ENCODE measurements at places on chromosomes 3 and 15.

- no peak for DNase-seq
Measured at GRCh38 chr15:67148196-67148701, 82.8 kb downstream of the SMAD3 start.

DNA sequence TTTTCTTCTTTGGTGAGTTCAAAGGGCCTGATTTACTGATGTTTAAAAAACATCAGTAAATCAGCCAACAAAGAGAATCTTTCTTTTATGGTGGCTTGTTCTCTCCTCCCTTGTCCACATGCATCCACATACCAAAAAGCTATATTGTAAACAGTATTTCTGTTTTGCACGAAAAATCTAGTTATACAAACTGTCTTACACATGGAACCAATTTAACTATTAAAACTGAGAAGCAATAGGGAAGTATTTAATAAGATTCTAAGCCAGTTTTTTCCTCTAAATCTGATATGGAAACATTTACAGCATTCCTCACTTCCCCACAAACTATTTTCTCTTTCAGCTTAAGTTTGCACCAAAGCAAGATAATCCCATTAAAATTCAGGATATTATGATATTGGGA, 110.8 kb upstream of the ICE2 start:
- DNase-seq: no peak

DNA sequence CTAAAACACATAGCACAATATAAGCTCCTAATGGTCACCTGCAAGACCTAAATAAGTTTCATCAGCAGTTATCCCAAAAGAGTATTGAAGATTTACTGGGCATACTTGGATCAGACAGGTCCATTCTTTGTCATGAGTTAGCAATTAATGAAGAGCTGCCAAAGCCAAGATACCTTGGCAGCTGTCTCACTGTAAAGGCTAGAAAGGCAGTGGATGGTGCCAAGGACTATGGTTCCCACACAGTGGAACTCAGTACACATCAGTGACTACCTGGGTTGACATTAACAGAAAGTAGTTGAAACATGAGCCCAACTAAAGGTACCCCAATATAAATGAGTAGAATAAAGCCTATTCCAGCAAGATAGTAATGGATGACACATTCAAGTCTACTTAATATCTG, 41.1 kb upstream of the TMCO5A start:
- DNase-seq: no peak

- DNase-seq: no peak
Measured at GRCh38 chr15:97992823-97993222, 32.3 kb downstream of the ARRDC4 start.

DNA sequence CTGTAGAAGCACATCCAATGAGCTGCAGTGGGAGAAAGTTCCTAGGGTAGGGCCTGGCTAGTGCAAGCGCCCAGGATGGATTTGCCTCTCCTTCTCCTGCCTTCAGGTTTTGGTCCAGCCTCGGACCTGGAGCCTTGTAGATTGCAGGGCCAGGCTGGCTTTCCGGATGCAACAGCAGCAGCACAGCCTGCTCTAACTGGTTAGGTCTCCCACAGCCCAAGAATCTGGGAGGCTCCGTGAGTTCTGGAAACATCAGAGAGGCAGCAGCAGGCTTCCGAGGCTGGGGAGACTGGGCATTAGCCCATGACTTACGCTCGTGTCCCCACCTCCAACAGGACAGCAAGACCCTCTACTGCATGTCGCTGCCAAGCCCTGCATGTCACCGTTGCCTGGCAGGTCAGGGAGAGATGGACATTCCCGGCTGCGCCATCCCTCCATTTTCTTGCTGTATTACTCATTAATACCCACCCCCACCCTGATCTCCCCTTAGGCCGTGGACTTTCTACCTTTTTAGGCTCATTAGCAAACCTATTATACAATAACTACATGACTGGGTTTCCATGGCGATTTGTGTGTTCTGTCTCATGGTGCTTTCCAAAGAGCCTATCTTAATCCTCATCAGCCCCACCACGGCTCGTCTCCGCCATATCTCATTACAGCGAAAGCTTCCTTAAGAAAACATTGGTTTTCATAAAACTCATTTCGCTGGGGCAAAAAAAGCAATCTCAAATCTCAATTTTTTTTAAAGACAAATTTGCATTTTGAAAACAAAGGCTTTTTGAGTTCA, 40.9 kb upstream of the RGMA start:
- no peak for DNase-seq

DNA sequence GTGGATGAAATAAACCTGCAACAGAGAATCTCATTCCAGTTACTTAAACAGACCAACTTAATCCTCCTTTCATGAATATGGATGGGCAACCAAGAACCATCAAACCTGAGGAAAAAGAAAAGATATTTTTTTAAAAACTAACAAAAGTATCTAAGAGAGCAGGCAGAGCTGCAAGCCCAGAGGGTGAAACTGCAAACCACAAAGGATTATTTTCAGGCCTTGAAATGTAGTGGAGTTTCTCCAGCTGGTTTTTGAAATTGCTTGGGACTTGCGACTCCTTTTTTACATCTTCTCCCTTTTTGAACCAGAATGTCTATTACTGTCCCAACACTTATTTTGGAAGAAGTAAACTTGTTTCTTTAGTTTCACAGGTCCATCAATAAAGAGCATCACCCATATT, 87.4 kb downstream of the STAG1 start:
- DNase-seq: no peak

DNA sequence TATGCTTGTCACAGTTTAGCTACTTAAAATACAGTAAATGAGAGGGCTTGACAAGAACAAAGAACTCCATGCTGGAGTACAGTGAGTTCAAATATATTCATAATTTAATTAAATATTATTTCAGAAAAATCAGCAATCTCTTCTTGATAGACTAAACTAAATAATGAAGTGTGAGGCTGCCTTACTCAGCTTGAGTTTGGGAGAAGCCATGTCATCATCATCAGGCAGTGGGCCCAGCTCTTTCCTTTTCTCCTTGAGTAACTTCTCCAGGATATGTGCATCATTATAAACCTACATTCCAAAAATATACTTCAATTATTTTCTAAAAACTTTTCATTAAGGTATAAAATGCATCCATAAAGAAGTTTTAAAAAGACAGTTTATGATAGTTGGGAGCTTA, 70.5 kb downstream of the PBRM1 start:
- DNase-seq: no peak

DNA sequence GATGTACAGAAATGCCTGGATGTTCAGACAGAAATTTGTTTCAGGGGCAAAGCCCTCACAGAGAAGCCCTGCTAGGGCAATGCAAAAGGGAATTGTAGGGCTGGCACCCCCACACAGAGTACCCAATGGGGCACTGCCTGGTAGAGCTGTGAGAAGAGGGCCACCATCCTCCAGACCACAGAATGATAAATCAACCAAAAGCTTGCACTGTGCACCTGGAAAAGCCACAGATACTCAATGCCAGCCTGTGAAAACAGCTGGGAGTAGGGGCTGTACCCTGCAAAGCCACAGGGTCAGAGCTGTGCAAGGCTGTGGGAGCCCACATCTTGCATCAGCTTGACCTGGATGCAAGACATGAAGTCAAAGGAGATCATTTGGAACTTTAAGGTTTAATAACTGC, 477.9 kb upstream of the NECTIN3 start:
- no peak for DNase-seq

DNA sequence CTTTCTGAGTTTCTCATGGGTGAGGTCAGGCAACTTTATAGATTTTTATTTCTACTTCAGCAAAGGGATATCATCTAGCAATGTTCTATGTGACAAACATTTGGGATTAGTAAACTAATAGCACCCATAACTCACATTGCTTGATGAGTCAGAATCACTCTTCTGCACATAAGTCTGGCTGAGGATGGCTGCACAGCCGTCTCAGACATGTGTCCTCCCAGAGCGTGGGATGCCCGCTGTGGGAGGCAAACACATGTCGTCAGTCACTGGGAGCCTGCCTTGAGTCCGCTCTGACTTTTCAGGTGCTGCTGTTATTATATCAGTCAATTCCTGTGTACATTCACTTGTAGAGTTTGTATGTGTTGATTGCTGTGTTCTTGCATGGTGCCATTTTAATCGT, 230.7 kb upstream of the TRIM42 start:
- DNase-seq: no peak

- DNase-seq: peak; percentile 80
Measured at GRCh38 chr3:175432376-175433025, 573.4 kb downstream of the NAALADL2 start.

GRCh38 chr3:100833483-100833882, 124.2 kb downstream of the TFG start:
- DNase-seq: peak; percentile 75

- DNase-seq: no peak
Measured at GRCh38 chr3:172592898-172593669, 69.9 kb upstream of the TNFSF10 start.

- DNase-seq: no peak
Measured at GRCh38 chr3:145857956-145858355, 303.0 kb downstream of the PLOD2 start.

- DNase-seq: no peak
Measured at GRCh38 chr15:57500256-57500655, 91.4 kb upstream of the MYZAP start.

DNA sequence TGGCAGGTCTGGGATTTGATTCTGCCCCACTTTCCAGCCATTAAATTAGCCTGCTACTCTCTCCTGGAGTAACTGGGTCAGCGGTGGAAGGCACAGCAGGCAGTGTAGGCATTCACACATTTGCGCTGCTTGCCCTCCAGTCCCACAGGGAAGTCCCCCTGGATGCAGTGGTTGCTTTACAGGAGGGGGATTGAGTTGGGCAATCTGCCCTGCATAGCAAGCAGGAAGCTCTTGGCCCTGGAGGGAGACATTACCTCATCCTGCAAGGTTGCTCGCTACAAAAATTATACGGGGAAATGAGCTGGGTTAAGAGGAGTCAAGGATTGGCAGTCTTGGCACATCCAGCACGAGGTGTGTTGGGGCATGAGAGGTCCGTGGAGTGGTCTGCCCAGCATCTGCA, 14.8 kb downstream of the MCM2 start:
- DNase-seq: no peak

DNA sequence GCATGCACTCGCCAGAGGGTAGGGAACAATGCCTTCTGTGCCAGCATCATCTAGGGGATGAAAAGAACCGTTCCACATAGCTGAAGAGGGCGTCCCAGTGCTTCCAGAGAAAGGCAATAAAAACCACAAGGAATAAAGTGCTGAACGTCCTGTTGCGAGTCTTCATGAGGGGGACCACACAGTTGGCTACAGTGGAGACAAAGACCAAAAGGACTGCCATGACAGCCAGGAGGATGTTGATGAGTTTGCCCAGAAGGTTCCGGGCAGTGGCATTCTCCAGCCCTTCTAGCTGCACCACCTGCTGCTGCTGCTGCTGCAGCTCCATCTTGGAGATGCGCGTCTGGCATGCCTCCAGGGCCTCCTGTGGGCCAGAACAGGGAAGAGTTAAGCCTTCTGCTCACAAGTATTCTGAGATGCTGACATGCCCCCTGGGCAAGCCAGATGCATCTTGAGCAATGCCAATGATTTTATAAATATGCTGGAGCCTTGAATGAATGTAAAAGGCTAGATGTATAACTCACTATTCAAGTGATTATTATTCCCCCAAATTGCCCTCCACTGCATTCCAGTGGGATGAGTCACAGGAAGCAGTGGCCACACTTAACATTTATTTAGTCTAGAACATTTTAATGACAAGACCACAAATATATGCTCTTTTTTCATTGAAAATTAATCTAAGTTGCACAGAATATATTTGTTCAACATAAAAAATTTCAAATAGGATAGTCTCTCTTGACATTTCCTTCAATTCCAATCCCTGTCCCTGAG, 45.1 kb upstream of the PLXND1 start:
- DNase-seq: no peak

DNA sequence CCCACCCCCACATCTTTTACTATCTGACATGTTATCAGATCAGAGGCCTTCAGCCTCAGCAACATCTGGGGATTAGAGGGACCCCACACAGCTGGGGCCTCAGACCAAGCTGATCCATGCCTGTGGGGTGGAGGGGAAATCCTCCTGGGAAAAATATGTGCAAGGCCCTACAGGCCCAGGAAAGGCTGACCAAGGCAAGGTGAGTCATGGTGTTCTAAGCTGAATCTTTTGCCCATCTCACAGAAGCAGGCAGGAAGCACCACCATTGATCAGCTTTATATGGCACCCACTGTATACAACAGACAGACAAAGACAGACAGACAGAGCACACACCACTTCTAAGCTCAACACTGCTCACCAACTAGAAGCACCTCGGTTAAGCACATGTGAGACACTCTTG, 12.4 kb upstream of the PARP6 start:
- DNase-seq: no peak

DNA sequence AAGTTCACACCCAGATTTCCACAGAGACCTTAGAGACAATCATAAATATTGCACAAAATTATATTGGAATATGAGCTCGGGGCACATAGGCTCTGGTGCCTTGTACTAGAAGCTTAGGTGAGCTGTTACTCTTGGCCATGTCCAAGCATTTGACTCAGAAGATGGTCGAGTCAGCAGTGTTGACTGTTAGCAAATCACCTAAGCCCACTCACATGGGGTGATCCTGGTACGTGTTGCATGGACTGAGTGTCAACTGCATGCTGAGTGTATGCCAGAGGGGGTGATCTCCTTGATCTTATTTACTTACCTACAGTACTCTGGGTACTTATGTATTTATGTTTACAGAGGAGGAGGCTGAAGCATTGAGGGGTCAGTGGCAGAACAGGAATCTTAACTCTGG, 14.0 kb downstream of the SMAD3 start:
- no peak for DNase-seq

- no peak for DNase-seq
Measured at GRCh38 chr15:90248789-90249202, 560 bp upstream of the TTLL13 start.

- DNase-seq: no peak
Measured at GRCh38 chr15:55224892-55225291, 28.2 kb upstream of the RSL24D1 start.

GRCh38 chr3:136166507-136166906, 29.6 kb downstream of the MSL2 start:
- peak; percentile 59 for DNase-seq

DNA sequence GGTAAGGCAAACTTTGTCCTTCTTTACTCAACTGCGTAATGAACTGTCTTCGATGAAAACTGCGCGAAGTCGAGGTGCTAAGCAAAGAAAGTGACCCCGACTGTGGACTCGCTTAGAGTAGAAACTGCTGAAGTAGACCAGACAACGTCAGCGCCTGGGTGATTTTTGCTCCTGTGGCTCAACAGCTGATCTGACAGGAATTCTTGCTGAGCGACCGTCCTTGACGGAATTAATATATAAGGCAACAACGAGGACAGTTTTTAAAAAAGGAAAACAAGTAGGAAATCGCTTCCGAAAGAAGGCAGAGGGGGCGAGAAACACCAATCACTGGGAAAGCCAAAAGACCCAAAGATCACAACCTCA, 541 bp downstream of the RPS27L start:
- DNase-seq: peak; percentile 66

Measured in NCI-H1105 treated with DMSO at 0.1 percent for 48 hours (cell line).